M059J (cell line): ENCODE measurements at places on chromosomes 3 and 15.

DNA sequence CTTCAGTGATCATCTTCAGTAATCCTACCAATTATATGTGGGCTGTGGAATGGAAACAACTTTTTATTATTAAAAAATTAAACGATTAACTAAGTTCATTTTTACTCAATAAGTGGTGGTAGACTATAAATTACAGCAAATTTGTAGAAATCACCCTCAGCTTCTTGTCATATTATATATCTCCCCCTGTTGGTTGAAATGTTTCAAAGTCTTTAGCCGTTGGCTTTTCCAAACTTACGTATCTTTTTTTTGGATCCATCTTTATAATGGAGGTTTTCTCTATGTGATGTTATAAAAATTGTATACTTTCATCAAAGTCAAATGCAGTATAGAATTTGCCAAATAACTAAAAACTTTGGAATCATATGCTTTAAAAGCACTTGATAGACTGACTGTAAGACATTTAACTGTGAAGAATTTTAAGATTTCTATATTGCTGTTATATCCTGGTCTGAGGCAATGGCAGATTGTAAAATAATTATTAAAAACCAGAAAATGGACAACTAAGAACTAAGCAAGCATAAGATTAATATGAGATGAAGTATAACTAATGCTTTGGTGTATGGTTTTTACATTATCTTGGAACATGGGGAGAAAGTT is 44.7 kb downstream of the ATP11B start:
- DNase-seq: peak; percentile 21

GRCh38 chr15:69394556-69395282 is 19.4 kb upstream of the KIF23 start:
- peak; percentile 54 for DNase-seq

DNA sequence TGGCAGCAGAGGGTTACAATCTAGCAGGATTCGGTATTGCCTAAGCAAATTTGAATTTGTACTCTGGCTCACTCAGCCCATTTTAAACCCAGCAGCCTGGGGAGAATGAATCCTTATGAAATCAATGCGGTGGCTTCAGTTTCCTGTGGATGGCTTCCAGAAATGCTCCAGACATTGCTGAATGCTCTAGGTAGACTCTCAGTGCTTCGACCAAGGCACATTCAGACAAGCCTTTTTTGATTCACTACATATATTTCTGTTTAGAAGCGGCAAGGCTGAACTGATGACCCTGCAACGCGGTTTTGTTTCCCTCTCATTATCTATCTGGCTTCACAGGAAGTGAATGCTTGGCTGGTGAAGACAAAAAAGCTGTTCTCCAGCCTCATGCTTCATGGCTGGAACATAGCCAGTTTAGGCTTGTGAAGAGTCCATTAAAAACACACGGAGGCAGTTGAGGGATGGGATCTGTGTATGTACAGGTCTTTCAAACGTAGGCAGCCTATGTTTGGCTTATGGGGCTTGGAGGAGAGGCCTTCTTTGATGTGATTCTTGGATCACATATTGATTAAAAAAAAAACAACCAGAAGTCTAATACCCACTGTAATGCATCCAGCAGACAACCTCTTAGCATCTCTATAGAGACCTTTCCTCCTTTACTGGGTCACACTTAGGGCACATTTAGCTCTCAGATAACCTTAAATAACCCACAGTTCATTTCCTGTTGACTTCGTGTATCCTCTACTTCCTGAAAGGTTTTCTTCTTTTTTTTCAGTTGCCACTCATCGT is 400.2 kb upstream of the TBL1XR1 start:
- DNase-seq: peak; percentile 93

GRCh38 chr15:101108461-101108775 is 143.4 kb downstream of the CHSY1 start:
- no peak for DNase-seq

- peak; percentile 91 for DNase-seq
Observed at GRCh38 chr15:92899948-92900730, at the start of gene CHD2. Gene CHD2 (plus strand): TSS chr15:92900324. CDS start chr15:92901238, 914 bp downstream.

GRCh38 chr3:25904206-25904605 is 114.3 kb downstream of the OXSM start:
- no peak for DNase-seq

DNA sequence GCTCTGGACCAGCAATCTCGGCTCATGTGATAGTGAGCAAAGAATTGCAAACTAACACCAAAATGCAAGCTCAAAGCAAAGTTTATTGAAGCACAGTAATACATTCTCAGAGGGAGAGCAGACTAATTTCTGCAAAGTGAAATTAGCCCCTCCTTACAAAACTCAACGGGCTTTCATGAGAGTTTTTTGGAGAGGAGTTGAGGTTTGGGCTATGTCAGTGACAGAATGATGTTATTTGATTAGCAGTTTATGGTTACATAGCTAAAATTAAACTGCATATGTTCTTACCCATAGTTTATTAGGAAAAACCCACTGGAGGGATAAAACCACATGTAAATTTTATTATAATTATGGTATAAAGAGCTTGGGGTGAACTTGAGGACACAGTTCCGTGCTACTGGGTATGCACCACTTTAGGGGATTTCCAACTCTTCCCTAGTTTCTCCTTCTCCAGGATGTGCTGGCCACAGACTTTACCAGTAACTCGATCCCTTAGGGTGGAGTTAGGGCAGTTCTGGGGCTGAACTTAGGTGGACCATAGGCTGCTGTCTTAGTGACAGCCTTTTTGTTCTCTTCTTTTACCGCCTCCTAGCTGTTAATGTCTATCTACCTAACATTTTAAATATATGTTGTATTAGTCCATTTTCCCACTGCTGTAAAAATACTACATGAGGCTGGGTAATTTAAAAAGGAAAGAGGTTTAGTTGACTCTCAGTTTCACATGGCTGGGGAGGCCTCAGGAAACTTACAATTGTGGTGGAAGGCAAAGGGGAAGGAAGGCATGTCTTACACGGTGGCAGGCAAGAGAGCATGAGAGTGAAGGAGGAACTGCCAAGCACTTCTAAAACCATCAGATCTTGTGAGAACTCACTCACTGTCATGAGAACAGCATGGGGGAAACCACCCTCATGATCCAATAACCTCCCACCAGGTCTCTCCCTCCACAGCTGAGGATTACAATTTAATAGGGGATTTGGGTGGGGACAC is 8.9 kb upstream of the AADACL2 start:
- peak; percentile 86 for DNase-seq

GRCh38 chr3:131033480-131034080 is 6.9 kb downstream of the NEK11 start:
- peak; percentile 44 for DNase-seq

DNA sequence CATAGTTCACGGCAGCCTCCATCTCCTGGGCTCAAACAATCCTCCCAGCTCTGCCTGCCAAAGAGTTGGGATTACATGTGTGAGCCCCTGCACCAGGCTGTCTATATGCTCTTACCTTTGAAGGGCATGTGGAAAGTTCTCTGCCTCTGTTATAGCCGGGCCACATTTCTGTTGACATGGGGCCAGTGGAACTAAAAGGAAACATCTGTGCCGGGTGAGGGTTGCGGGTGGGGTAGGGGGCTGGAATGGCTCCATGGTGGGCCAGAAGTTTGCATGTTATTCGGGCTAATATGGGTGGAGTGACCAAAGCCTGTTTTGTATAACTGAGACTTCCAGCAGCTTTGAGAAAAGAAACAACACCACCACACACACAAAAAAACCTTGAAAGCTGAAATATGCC is 8.3 kb upstream of the CLEC3B start:
- no peak for DNase-seq

GRCh38 chr3:134376786-134377426 is 2.7 kb upstream of the AMOTL2 start:
- DNase-seq: no peak

DNA sequence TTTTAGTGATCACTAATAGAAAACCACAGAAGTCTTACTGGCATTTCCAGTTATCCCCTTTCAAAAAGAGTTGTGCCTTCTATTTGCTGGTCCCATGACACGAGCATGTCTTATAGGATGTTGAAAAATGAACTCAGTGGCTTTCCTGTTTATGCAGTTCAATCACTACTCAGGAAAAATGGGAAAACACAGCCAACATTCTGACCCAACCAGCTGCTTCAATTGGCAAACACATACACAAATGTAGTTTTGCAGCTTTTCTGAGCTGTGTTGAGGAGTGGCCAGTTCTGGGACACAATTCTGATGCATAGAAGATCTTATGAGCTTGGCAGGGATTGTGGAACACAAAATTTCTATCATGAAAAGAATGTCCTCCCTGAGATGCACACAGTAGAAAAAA is 40.3 kb downstream of the FSTL1 start:
- DNase-seq: no peak

DNA sequence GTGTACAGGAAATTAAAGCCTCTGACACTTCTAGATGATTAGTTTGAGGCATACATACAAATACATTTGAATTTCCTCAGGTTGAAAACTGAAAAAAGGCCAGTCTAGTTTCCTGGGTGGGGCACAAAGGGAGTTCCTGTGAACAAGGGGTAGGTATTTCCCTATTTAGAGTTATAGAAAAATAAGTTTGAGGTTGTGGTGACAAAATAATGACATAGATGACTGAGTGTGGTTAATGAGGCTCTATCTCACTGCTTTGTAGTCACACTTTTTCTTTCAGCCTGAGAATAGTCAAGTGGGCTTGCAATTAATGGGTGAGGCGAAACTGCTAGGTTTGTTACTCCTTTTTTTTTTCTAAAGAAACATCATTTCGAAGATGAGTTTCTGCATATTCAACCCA is 4.3 kb downstream of the SLCO3A1 start:
- DNase-seq: no peak

- DNase-seq: no peak
Observed at GRCh38 chr15:80638553-80639167, 56.5 kb upstream of the ABHD17C start.

DNA sequence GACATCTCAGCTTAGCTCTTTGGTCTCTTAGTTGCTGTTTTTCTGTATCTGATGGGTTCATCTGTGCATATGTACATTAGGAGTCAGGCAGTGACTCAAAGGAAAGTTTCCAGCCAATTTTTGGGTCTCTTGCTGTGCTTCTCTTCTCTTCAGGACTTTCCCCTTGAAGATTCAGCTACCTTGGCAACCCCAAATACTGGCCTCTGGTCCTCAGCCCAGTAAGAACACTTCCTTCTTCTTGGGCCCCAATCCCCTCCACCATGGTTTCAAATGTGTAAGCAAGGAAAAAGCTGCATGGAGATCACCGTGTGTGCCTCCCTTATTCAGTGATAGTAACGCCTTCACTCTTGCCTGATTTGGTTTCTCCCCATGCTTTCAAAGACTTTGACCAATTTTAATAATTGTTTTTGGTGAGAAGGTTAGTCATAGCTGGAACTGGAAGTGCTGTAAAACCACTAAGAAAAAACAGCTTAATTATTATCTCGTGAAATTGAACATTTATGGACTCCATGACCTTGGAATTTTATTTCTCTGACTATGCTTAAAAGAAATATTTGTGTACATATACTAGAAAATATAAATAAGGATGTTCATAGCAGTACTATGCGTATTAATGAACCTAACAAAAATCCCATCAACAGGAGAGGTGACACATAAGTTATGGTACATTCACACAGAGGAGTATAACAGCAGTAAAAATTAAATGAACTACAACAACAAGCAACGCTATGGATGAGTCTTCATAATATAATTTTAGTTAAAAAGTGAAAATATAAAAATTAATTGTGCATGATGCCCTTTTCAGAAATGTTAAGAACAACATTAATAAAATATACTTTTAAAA is 125.3 kb upstream of the BCL6 start:
- DNase-seq: no peak

- DNase-seq: no peak
Observed at GRCh38 chr3:149233323-149233722, 11.7 kb upstream of the CP start.

- peak; percentile 57 for DNase-seq
Observed at GRCh38 chr15:59741274-59741906, 52.3 kb upstream of the BNIP2 start.

DNA sequence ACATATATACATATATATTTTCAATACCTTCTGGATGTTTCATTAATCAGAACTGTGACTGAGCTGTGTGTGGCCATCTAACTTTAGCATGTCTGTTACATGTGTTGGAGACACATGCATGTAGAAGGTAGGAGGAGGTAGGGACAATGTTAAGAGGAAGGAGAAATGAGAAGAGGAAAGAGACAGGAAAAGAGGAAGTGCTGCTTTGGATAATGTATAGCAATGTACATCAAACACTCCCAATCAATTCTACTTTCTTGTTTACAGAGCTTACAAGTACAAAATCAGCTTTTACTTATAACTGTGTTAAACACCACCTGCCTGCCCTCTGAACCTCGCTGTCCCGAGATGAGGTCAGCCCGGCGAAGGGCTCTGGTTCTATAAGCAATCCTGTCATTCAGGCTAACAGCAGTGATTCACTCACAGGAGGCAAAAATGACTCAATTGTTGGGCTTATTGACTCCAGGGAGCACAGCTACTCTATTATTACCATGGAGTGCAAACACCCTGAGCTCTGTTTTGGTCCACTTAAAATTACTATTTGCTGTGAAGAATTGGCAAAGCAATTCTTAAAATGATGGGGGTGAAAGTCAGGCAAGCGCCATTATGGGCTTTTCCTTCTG is 188.9 kb downstream of the MEIS2 start:
- peak; percentile 44 for DNase-seq

GRCh38 chr3:76372497-76372896 is 587.1 kb upstream of the ZNF717 start:
- no peak for DNase-seq

DNA sequence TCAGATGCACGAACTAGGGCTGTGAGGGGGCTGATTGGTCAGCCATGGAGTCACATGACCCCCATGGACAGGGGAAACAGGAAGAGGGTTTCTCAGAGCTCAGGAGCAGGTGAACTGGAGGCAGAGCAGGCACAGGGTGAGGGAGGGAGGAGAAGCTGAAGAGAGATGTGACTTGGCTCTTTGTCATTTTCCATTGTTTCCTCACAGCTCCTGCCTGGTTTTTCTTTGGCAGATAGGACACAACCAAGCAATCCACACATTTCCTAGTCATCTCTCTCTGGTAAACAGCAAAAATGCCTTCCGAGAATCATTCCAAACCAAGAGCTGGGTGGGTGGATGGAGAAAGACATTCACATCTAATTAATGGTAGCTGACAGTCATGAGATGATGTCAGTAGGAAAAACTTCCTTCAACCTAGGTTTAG is 43.4 kb upstream of the LMCD1 start:
- DNase-seq: peak; percentile 46
